Body of pancreas (tissue), 4 donors: ENCODE measurements at places on chromosomes 13 and 19. TPM values are rescaled to one million over a fixed set of nuclear protein-coding genes. Genes with fewer than 3 reads are reported as not detected.
A peak's percentile ranks its signal among the peaks of the same experiment; 100 is the strongest.

- no peak for DNase-seq
Observed at GRCh38 chr13:113937527-113938180, 36.2 kb downstream of the C13orf46 start.

GRCh38 chr13:62357887-62358645 lies 942.4 kb upstream of the PCDH20 start:
- peak; percentile 30 for DNase-seq

DNA sequence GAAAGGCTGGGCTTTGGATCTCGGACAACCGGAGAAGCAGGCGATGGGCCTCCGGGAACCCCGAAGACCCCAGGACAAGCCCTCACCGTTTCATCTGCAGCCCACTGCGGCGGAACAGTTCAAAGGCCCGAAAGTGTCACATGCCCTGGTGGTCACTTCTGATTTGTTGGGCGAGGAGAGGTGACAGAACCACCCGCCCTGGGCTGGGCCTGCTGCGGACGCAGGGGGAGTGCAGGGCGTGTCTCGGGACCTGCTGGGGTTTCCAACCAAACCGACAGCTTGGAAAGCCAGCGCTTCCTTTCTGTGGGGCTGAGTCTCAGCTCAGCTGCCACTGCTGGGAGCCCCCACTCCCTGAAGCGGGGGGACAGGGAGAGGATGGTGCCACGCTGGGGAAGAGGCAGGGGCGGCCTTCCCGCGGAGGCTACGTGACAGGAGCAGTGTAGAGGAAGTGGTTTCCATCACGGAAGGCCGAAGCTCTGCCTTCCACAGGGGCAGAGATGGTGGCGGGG lies 22.8 kb upstream of the ZBTB7A start:
- DNase-seq = no peak

- DNase-seq = no peak
Observed at GRCh38 chr13:114122127-114122511, 10.3 kb downstream of the RASA3 start.

DNA sequence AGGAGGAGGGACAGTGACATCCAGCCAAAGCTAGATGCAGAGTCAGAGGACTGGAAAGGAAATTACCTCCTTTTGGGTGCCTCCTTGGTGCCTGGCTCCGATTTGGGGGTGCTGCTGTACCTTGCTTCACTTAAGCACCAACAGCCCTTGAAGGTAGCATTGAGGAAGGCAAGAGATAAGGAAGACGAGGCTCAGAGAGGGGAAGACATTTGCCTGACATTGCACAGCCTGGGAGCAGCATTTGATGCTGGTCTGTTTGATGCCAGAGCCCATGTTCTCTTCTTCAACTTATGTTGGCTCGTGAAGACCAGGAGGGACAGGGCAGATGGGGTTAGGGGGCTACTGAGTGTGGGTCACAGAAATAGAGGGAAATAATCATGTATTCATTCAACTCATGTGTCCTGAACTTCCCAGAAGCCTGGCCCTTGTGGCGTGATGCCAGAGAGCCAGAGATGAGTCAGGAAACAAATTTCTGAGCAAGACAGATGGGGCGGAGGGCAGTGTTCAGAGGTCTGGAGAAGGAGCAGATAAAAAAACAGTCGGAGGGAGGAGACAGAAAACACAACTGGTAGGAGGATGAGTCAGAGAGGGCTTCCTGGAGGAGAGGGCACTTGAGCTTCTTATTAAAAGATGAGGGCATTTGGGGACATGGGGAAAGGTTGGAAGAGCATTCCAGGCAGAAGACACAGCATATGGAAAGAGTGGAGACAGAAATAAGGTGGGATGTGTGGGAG lies 3.0 kb upstream of the C19orf81 start:
- no peak for DNase-seq

DNA sequence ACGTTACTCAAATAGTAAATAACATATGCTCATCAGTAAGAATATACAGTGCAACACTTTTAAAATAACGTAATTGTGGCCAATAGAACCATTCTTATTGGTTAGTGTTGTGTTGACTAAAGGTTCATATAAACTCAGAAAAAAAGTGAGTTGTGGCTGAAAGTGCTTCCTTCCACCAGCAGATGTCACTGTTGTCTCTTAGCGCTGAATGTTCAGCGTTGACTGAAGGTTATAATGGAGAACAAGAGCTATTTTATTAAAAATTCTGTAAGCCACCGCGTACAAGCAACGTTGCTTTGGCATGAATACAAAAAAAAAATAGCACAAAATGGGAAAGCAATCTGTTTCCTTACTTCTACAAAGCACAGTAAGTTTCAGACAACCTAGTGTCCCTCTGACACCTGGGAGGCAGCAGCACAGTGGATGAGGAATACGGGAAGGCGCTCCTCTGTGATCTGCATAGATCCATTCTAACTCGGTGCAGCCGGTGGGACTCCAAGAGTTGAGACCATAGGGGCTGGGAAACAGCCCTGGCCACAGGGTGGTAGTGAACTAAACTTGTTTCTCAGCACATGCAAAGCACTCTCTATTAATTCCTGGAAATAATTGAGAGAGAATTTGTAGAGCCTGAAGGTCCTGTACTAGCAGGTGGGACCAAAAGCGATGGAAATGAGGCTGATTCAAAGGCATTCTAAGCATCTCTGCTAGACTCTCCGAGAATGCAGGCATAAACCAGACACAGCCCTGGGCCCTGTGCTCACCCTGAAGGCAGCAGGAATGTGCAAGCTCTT lies 23.9 kb upstream of the OXGR1 start:
- DNase-seq = peak; percentile 42

- peak; percentile 60 for DNase-seq
Observed at GRCh38 chr19:4803736-4804695, 12.5 kb downstream of the FEM1A start.

Gene ONECUT3
- total RNA-seq = 0.26 TPM

- no peak for DNase-seq
Observed at GRCh38 chr13:86445206-86445605, 646.0 kb upstream of the SLITRK6 start.

Gene GAPDHS
- total RNA-seq = not detected

GRCh38 chr13:75139291-75139690 lies 342.7 kb downstream of the TBC1D4 start:
- no peak for DNase-seq

DNA sequence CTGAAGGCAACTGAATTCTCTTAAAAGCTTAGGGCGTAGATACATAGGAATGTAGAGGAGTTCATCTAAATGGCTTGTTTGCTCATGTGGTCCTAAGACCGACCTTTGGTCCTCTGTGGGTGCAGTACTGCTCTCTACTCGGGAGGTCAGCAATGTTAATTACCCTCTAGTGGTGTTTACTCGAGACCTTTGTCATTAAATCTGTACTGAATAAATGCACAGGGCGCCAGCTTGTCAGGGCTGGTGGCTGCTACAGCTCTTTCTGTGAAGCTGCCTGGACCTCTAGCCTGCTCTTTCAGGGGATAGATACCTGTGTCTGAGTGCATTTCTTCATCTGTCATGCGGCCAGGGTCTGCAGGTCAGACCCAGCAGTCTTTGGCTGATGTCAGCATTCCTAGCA lies 29.2 kb upstream of the MPHOSPH8 start:
- DNase-seq = no peak

- peak; percentile 88 for DNase-seq
Observed at GRCh38 chr13:44218501-44219240, 155.0 kb upstream of the SERP2 start.

Gene CDC37
- 122 TPM for total RNA-seq

DNA sequence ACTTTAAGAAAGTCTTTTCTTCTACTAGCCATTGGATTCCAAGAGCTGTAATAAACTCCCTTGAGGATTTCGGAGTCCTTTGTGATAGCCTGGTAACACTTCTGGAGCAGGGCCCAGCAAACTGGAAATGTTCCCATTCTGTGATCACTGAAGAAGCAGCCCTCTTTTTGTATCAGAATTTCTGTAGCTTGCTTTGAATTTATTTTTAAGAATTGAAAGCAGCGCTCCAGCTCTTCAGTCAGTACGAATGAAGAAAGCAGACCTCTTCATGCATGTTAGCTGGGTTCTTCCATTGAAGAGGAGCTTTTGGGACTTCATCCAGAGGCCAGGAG lies 141.5 kb downstream of the AKAP11 start:
- no peak for DNase-seq

GRCh38 chr13:54232700-54233099 lies 1204.1 kb downstream of the OLFM4 start:
- no peak for DNase-seq

GRCh38 chr13:41282129-41282571 lies 18.8 kb upstream of the MTRF1 start:
- DNase-seq = no peak

DNA sequence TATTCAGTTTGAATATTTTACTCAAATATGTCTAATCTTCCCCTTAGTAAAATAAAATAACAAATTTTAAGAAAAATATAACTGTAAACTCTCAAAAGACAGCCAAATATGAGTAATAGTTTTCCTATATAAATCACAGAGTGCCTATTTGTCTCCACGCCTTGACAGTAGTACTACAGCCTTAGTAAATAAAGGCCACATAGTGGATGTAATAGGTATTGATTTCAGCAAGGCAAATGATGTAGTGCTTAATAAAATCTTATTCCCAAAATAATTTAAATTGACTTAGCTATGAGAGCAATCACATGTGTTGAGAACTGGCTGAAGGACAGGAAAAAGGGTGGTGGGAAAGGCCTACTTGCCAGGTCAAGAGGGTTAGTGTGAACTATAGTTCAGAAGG lies 747.2 kb downstream of the OLFM4 start:
- no peak for DNase-seq

DNA sequence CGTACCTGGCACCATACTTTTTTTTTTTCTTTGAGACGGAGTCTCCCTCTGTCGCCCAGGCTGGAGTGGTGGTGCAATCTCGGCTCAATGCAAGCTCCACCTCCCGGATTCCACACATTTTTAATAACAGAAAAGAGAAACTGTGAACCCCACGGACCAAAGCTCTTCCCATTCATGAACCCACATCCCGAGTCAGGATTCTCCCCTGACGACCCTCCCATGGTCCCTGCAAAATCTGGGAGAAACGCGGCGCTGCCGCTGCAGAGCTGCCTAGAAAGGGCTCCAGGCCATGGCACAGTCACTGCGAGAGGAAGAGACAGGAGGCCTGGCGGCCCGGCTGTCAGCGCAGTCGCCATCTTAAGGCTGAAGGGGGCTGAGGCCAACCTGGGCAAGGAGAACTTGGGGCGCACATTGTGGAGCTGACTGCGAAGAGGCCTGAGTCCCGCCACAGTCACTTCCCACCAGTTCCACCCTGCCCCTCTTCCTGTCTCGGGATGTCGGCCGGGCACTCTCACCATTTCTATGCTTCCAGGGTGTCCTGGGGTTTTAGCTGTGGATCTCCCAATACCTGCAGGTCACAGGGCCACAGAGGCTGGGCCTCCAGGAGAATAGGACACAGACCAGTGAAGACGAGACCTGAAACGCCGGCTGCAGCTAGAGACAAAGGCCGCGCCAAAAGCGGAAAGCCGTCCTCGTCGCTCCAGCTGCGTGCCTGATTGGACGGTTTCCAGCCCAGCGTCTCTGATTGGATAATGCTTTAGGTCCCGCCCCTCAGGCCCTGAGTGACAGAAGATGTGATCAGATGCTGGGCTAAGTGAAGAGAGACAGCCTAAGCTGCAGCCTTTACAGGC lies 71.0 kb downstream of the ZNF486 start:
- peak; percentile 94 for DNase-seq
